ENCODE measurements at places on chromosomes 16 and 17.

DNA sequence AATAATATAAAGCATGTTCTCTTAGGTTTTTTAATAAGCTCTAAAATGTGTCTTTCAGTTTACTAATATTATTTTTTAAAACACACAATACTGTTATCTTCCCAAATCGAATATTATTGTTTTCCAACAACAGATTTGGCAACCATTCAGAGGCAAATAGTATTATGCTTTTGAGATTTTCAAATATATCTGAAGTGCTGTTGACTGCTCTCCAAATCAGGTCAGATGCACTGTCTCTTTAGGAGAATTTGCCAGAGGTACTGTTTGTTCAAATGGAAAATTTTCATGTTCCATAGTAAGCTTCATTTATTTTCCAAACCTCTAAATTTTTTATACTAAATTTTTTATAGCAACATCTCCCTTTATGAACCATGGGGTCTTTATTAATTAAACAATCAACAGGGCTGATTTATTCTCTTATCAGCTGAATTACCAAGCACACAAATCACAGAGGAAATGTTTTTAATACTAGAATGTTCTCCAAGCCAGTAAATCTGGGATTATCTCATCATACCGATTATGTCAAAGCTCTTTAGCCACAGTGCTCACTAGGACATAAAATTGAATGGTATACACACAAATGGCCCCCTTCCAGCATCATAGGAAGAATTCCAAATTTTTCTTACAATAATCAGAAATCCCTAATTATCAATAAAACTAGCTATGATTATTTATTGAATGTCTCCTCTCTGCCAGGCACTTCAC, 108.8 kb upstream of the HLF start:
- no peak for DNase-seq

- peak; percentile 66 for DNase-seq
Observed at GRCh38 chr16:83187405-83187804, 560.6 kb downstream of the CDH13 start.

DNA sequence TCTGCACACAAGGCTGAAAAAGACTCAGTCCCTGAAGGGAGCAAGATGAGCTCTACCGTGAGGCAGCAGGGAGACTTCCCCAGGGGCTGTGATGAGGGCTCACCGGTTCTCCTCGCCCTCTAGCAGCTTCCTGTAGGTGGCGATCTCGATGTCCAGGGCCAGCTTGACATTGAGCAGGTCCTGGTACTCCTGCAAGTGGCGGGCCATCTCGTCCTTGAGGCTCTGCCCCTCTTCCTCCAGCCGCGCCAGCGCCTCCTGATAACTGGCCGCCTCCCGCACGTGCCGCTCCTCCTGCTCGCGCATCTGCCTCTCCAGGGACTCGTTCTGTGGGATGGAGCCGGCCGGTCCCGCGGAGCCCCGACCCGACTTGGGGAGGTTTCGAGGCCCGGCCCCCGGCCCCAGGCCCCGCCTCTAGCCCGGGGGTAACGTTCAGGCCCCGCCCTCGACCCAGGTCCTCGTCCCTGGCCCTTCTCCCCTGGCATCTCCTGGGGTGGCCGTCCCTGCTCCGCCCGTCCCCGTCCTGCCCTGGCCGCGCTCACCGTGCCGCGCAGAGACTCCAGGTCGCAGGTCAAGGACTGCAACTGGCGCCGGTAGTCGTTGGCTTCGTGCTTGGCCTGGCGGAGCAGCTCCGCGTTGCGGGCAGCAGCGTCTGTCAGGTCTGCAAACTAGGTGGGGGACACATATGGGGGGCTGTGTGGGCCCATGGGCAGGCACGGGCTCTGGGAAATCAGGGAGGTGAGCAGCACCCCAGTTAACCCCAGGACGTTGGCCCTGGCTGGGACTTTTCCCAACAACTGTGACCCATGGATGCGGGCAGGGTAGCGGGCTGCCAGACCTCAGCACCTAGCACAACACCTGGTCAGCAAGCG, 3.9 kb downstream of the GFAP start:
- peak; percentile 82 for DNase-seq

DNA sequence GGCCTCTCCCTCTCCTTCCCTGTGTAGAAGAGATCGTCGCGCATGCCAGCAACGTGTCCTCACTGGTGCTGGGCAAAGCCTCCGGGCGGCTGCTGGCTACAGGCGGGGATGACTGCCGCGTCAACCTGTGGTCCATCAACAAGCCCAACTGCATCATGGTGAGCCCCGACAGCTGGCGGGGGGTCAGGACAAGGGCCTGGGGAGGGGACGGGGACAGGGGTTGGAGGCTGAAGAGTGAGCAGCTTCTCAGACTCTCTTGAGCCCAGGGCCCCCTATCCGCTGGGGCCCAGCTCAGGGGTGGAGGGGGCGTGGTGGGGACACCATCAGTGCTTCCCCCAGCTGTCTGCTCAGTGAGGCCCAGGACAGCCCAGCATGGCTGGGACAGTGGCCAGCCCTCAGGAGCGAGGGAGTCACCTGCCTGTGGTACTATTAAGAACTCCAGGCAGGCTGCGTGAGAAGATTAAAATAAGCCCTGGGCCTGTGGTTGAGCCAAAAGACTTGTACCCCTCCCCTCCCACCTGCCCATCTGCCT, 6.2 kb downstream of the KATNB1 start:
- DNase-seq: no peak

- no peak for DNase-seq
Observed at GRCh38 chr16:55016515-55016914, 85.8 kb downstream of the IRX5 start.

DNA sequence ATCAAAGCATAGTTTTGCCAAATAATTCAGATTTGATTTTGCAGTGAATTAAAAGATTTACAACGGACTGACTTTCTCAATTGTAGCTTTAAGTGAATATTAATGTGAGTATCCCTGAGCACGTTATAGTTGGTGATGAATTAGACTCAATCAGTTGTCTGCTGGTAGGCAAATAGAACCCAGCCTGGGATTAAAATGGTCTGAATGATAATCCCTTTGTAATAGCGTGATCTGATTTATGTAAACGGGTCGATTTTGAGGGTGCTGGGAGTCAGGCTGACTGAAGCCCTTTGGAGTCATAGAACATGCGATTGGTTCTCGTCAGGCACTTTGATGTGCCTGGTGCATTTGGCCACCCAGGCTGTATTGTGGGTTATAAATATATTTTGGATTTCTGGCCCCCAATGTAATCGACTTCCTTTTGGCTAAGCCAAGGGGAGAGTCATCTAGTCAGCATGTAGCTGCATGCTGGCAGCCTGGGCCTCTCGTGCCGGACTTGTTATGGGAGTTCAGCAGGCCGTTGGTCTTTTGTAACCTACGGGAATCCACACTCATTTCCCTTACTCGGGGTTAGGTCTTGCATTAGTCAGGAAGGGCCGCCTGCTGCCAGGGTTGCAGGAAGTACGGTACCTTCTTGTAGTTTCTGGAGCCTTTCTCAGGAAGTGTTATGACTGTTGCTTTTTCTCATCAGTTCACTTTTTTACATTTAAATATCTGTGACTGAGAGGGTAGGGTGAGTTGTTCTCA, 5.4 kb downstream of the PGS1 start:
- DNase-seq: peak; percentile 80

DNA sequence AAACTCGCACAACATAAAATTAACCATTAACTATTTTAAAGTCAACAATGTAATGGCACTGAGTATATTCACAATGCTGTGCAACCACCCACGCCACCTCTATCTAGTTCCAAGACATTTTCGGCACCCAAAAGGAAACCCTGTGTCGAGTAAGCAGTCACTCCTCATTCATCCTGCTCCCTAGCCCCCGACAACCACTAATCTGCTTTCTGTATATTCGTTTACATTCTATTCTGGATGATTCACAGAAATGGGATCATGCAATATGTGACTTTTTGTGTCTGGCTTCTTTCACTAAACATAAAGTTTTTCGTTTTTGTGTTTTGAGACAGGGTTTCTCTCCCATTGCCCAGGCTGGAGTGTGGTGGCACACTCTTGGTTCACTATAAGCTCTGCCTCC, 42.2 kb upstream of the HAPSTR1 start:
- no peak for DNase-seq

GRCh38 chr17:45819632-45820031, 25.0 kb upstream of the SPPL2C start:
- DNase-seq: no peak

- no peak for DNase-seq
Observed at GRCh38 chr17:51745993-51746392, 412.5 kb downstream of the CA10 start.

- DNase-seq: peak; percentile 48
Observed at GRCh38 chr16:55494994-55495421, 13.9 kb upstream of the LPCAT2 start.

DNA sequence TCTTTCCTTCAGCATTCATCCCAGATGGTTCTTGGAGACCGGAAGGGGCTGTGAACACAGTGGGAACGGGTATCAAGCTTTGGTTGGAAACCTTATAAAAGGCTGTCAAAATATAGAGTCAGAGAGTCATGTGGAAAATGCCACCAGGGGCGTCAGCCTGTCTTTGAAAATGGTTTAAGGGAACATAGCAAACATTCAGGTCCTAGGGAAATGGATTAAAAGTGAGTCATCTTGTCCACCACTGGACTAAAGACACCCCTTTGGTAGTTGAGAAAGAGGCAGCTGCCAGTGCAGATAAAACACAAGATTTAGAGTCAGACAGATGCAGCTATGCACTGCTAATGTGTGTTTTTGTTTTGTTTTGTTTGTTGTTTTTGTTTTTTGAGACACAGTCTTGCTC, 47.8 kb upstream of the BCO1 start:
- no peak for DNase-seq

DNA sequence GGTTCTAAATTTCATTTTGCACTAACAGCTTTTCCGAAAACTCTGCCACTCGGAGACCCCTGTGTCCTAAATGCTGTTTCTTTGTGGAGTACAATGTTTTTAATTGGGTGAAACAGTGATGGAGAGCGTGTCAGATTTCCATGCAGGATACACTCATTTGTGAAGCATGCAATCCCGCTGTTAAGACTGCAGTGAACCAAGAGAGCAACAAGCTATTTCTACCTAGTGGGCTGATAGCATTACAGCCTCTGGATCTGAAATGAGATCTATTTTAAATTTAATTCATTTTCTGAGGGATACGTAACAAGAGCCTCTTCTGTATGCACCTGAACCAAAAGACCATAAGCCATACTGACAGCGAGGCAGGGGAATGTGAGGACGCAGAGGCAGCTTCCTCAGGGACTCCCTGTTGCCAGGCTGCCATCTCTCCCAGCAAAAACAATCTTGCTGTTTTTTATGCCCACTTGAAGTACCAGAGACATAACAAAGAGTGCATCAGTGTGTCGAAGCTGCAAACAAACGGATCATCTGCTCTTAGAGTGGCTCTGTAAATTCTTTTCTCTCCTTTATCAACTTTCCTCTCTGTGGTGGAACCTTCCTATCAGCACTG, 199.9 kb upstream of the COX10 start:
- DNase-seq: no peak

GRCh38 chr17:78795861-78796516, 13.9 kb upstream of the CYTH1 start:
- no peak for DNase-seq

DNA sequence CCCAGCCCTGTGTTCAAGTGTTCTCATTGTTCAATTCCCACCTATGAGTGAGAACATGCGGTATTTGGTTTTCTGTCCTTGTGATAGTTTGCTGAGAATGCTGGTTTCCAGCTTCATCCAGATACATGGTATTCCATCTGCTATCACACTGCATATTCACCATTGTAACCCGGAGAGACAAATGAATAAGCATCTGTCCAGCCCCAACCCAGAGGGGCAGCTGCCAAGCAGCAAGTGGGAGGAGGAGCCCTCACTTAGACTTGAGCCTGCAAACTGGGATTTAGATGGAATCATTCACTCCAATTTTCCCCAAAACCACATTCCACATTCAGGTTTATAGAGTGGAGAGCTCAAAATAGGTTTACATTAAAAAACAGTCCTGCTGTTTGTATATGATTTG, 41.6 kb downstream of the SHISA6 start:
- no peak for DNase-seq

GRCh38 chr17:28684963-28685362, 23.0 kb downstream of the SUPT6H start:
- no peak for DNase-seq

GRCh38 chr17:45436161-45436560, 3.5 kb upstream of the ARHGAP27 start:
- DNase-seq: no peak

GRCh38 chr16:6297666-6298410, 1034.8 kb upstream of the RBFOX1 start:
- no peak for DNase-seq

DNA sequence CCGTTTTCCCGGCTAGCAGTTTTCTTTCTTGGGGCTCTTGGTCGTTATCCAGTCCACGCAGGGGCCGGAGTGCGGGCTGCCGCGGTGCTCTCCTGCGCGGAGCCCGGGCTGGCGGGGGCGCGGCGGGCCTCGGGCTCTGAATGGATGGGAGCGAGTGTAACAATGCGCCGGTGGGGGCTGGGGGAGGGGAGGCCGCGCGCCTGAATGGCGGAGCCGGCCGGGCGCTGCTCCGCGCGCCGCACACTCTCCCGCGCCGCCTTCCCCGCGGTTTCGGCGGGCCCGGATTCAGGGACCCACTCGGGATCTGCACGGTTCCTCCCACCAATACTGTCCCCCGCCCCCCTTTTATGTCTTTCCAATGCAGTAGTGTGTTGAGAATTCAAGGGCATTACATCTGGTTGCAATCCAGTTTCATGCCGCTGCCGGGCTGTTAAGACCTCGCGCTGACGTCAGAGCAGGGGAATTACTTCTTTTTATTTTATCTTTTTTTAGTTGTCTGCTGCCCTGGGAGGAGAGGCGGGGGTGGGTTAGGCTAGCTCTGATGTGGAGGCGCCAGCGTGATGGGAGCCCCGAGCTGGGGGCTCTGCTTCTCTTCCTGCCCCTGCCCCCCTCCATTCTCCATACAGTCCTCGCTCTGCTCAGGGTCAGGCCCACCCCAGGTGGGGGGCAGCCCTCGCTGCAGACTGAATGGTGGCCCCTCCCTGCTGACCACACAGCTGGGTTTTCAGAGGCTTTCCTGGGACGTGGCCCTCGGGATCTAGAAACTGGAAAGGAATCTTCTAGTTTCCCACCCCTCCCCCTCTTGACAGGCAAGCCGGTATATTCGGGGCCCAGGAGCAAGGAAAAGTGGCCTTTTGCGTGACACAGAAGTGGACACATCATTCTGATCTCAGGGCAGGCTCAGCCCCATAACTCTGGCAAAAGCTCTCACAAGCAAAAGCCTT, 1.8 kb downstream of the RAI1 start:
- no peak for DNase-seq

DNA sequence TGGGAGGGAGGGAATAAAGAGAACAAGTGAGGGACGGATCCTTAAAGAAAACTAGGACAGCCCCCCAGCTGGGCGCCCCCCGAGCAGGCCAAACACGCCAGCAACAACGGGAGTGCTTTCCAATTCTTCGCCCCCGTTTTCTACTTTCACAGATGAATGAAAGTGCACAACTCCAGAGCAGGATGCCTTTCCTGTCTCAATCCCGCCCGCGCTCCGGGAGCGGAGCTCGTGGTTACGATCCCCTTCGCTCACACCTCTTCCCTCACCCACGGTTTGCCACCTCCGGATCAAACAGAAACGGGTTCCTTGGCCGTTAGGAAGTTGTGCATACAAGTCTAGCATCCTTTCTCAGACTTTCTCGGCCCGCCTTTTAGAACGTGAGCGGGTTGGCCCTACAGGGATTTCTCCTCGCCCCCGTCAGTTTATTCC, 680 bp downstream of the SKA2 start:
- DNase-seq: no peak
